ENCODE measurements at places on chromosomes 3 and 15.

DNA sequence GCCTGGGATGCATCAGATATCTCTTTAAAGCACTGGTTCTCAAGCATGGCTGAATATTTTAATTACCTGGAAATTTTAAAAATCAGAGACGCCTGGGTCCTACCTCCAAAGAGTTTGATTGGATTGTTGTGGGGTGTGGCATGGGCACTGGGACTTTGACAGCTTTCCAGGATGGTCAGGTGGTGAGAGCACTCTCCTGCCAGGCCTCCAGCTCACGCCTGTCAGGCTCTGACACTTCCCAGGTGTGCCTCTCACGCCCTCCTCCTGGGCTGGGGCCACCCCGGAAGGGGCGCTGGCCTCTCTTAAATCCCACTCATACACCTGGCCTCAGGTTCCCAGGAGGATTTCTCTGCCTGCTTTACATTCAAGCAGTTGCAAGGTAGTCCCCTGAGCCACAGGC, 48.5 kb downstream of the AMOTL2 start:
- DNase-seq: no peak

- no peak for DNase-seq
These were observed 37.1 kb upstream of the ARNT2 start for GRCh38 chr15:80367094-80367493.

DNA sequence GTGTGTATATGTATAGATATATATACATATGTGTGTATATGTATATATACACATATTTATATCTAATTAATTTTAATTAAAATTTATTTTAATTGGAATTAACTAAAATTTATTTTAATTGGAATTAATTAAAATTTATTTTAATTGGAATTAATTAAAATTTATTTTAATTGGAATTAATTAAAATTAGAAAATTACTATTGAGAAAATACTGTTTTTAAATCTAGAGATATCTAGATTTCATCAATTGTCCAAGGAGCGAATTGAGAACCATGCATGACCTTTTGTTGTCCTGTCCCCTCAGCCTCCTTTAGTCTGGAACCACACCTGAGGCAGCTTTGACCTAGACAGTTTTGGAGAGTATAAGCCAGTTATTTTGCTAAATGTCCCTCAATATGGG, 1.8 kb downstream of the MOBP start:
- DNase-seq: no peak

DNA sequence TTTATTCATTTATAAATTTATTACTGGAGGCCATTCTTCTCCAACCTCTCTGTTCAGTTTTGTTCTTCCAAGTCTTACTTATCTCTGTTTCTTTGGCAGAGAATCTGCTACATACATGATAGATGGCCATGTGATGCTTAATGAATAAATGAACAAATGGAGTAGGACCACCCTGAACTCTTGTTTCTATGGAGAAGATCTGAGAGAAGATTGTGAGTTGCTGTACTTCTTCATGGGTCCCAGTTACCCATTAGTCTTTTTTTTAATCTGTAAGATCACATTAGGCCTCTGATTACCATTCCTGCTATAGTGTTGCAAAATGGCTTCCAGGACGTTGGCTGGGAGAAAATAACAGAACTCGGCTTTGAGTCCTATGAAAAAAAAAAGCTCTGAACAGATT, 191.9 kb upstream of the SYNPR start:
- DNase-seq: no peak

GRCh38 chr3:30751610-30752299, 142.7 kb downstream of the GADL1 start:
- DNase-seq: peak; percentile 66

- no peak for DNase-seq
These were observed 588.7 kb upstream of the NR2F2 start for GRCh38 chr15:95741830-95742229.

DNA sequence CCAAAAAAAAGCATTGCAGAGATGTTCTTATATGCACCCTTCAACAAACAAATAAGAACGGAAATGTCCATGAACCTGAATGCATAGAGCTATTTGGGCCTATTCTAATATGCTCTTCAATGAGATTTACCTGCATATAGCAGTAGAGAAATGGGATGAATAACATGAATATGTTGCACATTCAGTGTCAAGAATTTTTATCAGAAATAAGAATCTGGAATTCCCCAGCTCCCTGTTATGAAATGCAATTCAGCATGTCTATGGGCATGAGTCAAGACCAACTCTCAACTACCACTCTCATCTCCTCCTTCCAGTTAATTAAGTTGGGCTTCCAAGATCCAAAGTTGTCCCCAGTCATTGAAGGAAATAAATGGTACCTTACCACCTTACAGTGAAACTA, 133.7 kb upstream of the ALCAM start:
- no peak for DNase-seq

DNA sequence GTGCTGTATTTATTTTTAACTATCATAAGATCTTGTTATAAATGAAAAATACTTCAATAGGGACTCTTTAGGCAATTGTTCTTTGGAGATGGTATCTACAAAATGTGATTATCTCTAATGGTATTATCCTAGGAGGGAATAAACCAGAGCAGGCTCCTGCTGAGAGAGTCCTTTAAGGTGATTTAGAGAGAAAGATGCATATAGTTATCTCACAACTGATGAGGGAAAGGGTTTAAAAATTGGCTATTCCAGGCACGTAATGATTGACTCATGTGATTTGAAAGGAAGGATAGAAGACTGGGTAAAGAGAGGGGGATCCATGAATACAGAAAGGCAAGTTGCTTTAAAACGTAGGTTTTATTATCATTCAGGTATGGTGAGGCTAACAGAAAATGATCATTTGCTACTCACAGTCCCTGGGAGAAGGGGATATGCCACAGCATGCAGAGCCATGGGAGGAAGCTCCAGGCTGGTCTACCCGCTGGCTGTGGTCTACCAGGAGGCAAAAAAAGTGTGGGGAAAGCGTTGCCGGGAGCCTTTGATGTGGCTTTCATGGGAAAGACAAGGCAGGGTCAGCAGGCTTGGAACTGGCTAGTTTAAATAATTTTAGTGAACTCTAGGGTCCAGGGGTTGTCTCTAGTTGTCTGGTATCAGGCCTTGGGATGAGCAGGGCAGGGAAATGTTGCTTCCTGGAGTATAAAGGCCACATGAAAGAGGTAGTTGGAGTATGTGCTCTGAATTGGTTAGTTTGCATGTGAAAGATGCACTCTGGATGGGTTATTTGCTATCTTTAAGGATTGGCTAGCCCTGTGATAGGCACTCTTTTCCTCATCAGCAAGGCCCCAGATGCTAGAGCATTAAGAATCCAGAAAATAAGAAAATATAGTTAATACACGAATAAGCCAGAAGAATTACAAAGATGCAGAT, 798.4 kb upstream of the GRM7 start:
- no peak for DNase-seq

DNA sequence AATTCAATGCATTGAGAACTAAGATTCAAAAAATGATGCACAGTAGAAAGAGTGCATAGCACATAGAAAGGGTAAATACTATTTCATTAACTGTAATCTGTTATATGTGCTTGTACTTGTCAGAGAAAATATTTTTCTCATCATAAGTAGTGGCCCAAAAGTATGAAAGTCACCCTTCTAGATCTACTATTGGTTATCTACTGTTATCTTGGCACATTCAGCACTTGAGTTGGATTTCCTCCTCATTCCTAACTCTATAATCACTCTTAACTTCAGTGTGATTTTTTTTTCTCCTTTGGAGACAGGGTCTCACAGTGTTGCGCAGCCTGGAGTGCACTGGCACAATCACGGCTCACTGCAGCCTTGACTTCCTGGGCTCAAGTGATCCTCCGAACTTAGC, 194.4 kb downstream of the PCCB start:
- no peak for DNase-seq

- no peak for DNase-seq
These were observed 32.9 kb downstream of the DNAJB8 start for GRCh38 chr3:128433837-128434165.

GRCh38 chr3:160065282-160065681, 76.6 kb downstream of the IL12A start:
- DNase-seq: no peak

DNA sequence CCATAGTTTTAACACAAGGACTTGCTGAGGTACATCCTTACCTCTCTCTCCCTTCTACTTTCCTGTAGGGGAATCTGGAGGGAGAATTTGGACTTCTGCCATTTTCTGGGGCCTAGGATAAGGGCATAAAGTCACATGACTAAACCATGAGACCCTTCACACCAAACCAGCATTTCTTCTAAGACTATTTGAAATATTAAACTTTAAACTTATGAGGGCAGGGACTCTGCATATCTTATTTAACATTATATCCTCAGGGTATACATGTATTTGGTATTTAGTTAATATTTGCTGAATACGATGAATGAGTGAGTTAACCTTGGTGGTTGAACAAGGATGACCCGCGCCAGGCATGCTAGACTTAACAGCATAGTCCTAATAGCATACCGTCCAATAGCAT, 63.4 kb downstream of the USP13 start:
- no peak for DNase-seq

- DNase-seq: no peak
These were observed 99.6 kb downstream of the VPS8 start for GRCh38 chr3:184911570-184911969.

- no peak for DNase-seq
These were observed 21.0 kb downstream of the CSRNP1 start for GRCh38 chr3:39132096-39133092.

GRCh38 chr15:36988947-36989346, 111.4 kb downstream of the MEIS2 start:
- DNase-seq: no peak

DNA sequence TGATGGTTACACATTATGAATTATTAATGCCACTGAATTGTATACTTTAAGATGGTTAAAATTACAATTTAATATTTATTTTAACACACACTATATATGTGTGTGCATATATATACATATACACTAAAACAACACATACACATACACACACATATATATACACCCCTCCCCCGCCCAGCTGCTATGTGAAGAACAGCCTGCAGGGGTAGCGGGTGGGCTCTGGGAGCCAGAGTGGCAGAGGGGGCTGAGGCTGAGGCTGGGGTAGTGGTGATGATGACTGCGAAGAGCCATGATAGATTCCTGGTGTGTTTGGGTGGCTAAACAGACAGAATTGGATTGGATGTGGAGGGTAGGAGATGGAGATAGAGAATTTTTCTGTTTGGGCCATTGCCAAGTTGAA, 39.4 kb upstream of the APEH start:
- no peak for DNase-seq

DNA sequence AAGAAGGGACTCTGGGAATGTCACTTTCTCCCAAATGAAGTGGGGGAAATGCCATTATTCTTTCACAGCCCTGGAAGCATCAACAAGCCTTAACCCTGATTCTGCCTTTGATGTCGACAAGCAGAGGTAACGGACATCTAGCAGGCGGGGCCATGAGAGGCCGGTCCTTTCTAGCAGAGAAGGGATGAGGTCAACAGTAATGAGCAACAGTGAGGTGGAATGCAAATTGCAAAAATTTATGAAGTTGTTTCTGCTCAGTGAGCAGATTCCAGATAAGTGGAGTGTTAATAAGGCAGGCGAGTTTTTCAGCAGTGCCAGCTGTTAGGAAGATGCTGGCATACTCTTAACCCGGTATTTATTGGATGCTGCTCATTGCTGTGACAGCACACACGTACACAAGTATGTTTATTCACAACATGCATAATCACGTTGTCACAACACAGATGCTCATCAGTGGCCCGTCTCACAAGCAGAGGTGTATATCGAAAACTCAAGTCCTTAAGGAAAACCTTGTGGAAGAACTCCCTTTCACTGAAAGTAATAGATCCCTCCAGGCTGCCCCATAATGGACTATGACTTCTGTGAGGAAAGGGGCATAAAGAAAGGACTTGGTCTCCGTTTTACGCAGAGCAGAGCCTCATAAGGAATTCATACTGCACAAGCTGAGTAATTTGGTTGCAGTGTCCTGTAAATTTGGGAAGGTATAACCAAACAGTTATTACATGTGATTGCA, 329.0 kb downstream of the IGSF11 start:
- no peak for DNase-seq

DNA sequence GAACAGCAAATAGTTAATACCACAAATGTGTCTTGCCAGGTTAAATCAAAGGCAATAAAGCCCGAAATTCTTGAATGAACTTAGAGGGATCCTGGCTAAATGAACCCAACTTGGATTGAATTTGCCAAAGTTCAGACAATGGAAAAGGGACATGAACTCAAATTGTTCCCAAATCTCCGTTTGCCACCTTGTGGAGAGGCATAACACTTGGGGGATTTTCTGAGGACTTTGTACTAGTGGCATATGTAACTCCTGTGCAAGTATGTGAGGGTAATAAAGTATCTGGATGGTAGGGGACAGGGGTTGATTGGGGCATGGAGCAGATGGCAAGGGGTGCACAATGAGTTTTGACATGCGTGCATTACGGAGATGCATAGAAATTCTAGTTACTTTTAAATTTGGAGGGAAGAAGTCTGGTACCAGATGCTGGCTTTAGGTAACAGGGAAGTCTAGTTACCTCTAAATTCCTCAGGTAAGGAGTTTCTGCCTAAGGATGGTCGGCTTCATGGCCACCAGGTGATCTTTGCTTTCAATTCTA, 1.2 kb upstream of the TCAIM start:
- DNase-seq: no peak

GRCh38 chr3:5056111-5056391, 66.0 kb upstream of the ARL8B start:
- DNase-seq: no peak

DNA sequence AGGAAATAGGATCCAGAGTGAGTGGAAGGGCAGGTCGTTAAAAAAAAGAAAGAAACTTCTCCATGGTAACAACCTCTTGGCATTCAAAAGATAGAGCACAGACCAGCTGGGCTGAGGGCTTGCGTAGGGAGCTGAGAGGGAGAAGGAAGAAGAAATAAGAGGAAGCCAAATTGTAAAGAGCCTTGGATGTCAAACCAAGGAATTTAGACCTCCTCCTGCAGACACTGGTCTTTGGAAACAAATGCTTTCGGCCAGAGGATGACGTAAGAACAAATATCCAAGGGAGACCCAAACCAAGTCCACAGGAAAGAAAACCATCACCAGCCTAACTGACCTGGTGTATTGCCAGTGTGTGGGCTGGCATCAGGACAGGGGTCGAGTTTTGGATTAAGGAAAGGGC, 155.2 kb downstream of the UACA start:
- DNase-seq: no peak

DNA sequence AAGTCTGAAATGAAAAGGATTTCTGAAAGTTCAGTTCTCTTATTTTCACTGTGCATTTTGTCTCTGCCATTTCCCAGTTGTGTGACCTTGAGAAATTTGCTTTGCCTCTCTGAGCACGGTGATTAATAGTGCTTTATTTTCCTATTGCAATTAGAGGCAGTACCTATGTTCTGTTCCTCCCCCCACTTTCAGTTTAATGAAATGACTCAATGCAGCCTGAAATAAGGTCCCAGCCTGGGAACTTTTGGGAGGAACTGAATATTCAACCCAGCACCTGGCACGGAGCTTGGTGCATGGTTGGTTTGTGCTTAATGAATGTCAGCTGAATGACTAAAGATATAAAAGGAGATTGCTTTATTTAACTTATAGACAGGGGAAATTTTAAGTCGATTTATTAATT, 352.6 kb downstream of the PDCD6IP start:
- no peak for DNase-seq

DNA sequence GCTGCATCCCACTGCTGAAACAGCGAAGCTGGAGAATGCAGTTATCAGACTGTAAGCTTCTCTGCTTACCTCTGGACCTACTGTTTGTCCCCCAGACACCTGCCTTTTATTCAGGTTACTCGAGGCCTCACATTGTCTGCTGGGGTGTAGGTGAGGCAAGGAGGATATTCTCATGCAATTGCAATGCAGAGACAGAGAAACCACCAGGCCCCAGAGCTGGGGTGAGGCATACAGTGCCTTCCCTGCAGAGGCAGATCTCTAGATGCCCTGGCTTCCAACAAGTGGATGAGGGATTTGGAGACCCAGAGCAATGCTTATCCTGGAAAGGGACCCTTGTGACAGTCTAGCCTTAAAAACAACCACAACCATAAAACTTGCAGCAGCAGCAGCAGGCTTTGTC, 263.4 kb upstream of the ST8SIA2 start:
- DNase-seq: no peak

All from stimulated activated CD4-positive, alpha-beta T cell treated with anti-CD3 and anti-CD28 coated beads, Interleukin-2, amount 100 ng/mL, for 24 hours (primary cell).